A549 treated with Hydrocortisone at 1 μM for 4 hours (cell line): ENCODE measurements at places on chromosomes 3 and 15. TPM values are rescaled to one million over a fixed set of nuclear protein-coding genes. Genes with fewer than 3 reads are reported as not detected.

GP9 gene
- total RNA-seq, result not detected in 5 replicates

ACKR4 gene
- not detected in 5 replicates for total RNA-seq

RYR3 gene
- total RNA-seq, result 0.01 to 0.07 TPM (median 0.05 TPM) in 5 replicates

CLEC3B gene
- 0.13 to 0.31 TPM (median 0.20 TPM) in 4 of 5 replicates, not detected in the other for total RNA-seq

EFCAB12 gene
- total RNA-seq, result 0.68 to 1.2 TPM (median 1.0 TPM) in 5 replicates

GOLGA8Q gene
- total RNA-seq, result 0.14 to 0.22 TPM in 2 of 5 replicates, not detected in the others
